ENCODE measurements at places on chromosomes 3 and 15.
A peak's percentile ranks its signal among the peaks of the same experiment; 100 is the strongest.

DNA sequence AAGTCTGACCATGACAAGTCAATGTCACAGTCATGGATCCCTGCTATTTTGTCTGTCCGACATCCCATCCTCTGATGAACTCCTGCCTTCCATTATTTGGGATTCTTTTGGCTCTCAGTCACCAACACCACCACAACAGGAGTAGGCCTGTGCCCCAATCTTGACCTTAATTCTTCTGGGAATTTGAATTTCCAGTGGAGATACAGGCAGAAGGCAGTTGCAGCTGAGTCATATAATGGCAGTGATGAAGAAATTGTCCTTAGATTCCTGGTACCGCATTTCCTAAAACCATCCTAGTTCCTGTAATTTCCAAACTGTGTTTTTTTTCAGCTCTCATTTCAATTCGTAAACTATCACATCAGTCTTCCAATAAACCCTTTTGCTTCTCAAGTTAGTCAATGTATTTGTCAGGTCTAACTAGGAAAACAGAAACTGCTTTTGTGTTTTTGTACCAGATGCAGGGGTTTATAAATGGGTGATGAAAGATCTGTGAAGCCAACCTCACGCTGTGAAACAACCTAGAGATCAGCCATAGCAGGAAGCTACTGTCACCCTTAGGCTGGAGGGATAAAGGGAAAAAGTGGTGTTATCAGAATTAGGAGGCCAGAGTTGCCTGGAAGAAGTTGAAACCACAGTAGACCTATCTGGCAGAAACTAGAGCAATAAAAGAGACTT, 126.3 kb upstream of the TMEM108 start:
- DNase-seq, result no peak

DNA sequence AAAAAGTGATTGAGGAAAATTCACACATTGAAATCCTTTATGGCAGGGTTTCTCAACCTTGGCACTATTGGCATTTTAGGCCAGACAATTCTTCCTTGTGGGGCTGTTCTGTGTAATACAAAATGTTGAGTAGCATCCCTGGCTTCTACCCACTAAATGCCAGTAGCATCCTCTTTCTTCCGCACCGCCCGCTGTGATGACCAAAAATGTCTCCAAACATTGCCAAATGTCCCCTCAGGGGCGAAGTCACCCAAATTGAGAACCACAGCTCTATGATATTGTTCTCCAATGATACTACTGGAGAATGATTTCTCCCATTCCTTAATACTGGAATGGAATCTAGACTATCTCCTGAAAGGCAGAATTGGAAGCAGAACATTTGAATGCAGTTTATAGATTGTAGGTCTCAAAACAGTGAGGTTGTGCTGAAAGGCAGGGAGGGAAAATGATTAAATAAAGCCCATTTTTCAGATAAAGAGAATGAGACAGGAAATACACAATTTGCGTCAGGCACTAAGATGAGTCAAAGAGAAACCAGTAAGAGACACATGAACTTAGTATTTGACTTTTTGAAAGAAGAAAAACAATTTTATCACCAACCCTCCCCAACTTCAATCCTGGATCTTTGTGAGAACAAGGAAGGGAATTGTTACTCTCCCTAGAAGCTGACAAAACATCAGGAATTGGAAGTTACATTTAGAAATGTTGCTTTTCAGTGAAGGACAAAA, 101.6 kb upstream of the TNIK start:
- DNase-seq, result no peak

GRCh38 chr15:39195961-39196486, 384.9 kb upstream of the THBS1 start:
- peak; percentile 64 for DNase-seq

- DNase-seq, result no peak
These were observed 62.2 kb upstream of the ALCAM start for GRCh38 chr3:105304487-105304886.

DNA sequence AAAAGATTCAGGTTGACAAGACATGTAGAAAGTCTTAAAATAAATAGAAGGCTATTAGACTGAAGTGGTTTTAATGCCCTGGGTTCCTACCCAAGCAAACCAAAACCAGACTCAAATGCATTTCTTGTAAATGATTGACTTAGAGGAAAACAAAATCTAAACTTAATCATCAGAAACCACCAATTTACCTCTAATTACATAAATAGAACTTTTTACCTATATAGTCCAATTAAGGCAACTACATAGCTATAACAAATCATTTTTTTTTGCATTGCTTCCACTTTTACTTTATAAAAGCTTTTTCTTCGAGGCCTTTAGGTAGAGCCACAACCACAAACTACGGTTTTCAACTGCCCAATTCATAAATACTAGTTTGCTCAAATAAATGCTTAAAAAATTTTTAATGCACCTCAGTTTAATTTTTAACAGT, 231.3 kb upstream of the ARHGEF26 start:
- no peak for DNase-seq

GRCh38 chr3:126026761-126027160, 57.2 kb downstream of the SLC41A3 start:
- DNase-seq, result no peak

DNA sequence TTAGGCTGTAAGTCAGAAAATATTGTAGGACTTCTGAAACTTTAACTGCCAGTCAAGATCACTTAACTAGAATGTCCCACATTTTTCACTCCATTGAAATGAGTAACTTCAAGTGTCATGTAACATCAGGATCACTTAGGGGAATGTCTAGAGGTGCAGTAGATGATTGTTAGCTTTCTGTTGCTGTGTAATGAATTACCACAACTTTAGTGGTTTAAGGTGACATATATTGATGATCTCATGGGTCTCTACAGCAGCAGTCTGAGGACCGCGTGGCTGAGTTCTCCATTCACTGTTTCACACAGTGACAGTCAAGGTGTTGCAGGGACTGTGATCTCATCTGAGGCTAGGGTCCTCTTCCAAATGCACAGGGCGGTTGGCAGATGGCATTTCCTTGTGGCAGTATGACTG, 82.7 kb downstream of the SLC25A26 start:
- no peak for DNase-seq

GRCh38 chr15:39397883-39398282, 183.0 kb upstream of the THBS1 start:
- no peak for DNase-seq

GRCh38 chr3:79367066-79367465, 400.7 kb downstream of the ROBO1 start:
- DNase-seq, result no peak

All from urothelium cell line (cell line).